ENCODE measurements at places on chromosomes 3 and 15.

GRCh38 chr3:193594946-193595689 lies 2.1 kb downstream of the OPA1 start:
- no peak for DNase-seq

DNA sequence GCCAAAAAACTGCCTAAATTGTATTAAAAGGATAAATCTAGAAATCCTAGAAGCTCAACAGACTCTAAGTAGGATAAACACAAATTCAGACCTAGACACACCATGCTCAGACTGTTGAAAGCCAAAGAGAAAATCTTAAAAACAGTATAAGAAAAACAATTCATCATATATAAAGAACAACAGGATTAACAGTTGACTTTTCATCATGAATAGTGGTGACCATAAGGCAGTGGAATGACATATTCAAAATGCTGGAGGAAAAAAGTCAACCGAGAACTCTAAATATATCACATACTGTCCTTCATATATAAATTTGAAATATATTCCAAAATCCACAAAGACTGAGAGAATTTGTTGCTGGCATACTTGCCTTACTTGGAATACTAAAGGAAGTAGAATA lies 77.3 kb downstream of the CEP152 start:
- no peak for DNase-seq

DNA sequence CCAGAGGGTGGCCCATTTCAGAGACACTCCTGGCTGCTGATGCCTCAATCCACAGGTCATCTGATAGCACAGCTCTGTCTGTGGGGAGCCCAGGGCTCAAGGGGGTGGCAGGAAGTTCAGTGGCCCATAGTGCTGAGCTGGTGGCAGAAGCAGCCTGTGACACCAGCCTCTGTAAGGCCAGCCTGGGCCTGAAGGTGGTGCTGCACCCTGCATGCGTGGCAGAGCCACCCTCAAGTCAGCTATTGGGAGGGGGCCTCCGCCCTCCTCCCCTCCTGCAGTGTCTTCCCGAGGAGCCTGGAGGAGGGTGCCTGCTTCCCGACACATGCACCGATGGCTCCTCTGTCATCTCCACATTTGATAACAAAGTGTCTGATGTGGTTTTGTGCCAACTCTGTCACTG lies 3.0 kb downstream of the PLA1A start:
- DNase-seq: peak; percentile 14

DNA sequence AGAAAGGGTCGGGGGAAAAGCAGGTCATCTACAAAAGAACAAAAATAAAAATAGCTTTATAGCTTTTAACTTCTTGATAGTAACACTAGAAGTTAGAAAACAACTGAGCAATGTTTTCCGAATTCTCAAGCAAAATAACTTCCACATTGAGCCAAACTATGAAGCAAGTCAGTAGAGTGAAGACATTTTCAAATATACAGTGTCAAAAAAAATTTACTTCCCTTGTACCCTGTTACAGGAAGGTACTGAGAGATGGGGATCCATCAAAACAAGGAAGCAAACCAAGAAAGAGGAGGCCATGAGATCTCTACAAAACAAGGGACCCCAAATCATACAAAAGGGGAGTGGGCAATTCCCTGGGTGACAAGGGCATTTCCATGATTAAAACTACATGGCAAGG lies 26.6 kb upstream of the STIMATE start:
- DNase-seq: no peak

GRCh38 chr15:35595656-35596055 lies 49.7 kb upstream of the DPH6 start:
- DNase-seq: no peak

GRCh38 chr3:155248531-155249187 lies 44.8 kb downstream of the STRIT1 start:
- DNase-seq: no peak

- DNase-seq: peak; percentile 73
Observed at GRCh38 chr3:10263646-10264363, 15.5 kb downstream of the TATDN2 start.

DNA sequence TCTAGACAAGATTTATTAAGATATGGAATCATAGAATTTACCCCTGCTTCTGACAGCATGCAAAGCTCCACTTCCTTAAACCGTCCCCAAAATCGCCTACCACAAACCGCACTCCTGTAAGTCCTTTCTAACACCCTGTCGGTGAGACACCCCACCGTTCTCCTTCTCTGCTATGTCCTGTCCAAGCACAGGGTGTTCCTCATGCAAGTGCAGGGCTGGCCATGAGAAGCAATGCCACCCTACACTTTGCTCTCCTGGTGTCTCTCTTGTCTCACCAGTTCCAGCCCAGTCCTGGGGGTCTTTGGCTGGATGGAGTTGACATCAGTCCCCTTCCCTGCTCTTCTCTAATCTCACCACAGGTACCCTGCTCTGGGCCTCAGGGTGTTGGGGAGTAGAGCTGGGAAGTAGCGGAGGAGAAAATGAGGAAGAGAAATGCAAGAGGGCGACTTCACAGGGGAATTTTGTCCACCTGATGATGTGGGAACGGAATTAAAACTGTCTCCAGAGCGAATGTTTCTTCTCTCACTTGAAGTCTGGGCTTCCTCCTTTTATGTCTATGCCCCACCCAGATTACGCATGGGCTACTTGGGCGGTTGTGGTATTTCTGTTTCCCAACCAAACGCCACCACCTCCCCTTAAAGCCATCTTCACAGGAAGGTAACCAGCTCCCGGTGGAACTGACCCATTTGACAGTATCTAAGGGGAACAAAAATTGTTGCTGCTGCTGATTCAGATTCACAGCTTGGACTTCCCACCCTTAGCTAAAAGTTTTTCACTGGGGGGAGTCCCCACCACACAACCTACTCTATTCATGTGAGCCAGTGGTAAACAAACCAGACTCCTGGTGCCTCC lies 49.9 kb downstream of the CASR start:
- DNase-seq: peak; percentile 39

DNA sequence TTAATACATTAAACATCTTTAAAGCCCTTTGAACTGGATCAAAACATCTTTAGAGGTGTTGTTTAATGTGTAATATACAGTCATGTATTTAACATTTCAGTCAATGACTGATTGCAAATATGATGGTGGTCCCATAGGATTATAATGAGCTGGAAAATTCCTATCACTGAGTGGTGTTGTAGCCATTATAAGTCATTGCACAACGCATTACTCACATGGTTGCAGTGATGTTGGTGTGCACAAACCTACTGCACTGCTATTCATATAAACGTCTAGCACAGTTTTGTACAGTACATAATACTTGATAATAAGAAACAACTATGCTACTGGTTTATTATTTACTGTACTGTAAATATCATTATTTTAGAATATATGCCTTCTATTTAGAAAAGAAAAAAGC lies 75.6 kb downstream of the DTWD1 start:
- no peak for DNase-seq

GRCh38 chr3:28718074-28718849 lies 369.6 kb upstream of the AZI2 start:
- DNase-seq: no peak

- no peak for DNase-seq
Observed at GRCh38 chr3:61358364-61358763, 107.1 kb upstream of the FHIT start.

DNA sequence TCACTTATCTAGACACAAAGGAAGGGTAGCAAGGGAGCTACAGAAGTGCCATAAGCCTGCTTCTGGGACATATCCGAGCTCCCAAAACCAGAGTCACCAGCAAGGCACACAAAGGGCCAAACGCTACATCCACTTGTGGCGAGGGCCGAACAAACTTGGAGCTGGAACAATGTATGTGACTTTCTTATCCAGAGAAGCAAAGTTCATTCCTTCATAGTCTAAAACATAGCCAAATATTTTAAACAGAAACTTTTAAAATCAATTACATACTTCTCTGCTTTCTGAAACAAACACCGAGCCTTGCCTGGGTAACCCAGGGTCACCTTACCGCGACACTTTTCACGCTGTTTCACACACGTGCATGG lies 15.9 kb downstream of the ZXDC start:
- no peak for DNase-seq

GRCh38 chr3:184372911-184373310 lies 5.1 kb downstream of the THPO start:
- no peak for DNase-seq

- DNase-seq: no peak
Observed at GRCh38 chr3:171776411-171776810, 33.9 kb downstream of the PLD1 start.

DNA sequence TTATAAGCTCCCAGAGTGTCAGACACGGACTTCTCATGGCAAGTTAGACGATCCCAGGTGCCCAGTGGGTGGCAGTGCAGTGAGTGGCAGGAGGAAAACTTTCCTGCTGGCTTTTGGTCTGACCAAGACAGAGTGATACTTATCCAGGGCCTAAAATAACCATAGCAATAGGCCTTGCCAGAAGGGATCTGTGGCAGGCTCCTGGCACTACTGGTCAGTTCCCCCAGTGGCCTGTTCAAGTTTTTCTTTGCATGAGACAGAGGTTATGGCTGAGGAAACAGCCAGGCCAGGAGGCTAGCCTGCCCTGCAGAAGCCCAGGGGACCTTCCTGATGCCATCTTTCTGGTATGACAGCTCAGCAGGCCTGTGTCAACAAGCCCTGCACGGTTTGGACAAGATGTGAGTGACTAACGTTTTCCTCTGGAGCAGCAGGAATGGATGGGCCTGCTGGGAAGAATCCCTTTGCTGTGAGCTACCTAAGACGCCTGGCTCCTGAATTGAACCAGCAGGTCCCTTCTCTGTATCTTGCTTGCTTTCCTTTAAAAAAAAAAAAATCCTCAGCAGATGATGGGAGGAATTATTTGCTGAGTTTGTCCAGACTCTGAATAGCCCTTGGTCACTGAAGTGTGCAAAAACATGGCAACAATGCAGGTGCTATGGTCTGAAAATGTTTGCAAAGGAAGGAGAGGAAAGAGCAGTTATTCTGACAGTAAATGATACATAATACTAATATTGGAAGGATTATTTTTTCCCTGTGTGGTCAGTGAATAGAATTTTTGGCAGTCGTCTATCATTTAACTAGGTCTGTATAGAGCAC lies 18.0 kb downstream of the SCG5 start:
- DNase-seq: no peak

DNA sequence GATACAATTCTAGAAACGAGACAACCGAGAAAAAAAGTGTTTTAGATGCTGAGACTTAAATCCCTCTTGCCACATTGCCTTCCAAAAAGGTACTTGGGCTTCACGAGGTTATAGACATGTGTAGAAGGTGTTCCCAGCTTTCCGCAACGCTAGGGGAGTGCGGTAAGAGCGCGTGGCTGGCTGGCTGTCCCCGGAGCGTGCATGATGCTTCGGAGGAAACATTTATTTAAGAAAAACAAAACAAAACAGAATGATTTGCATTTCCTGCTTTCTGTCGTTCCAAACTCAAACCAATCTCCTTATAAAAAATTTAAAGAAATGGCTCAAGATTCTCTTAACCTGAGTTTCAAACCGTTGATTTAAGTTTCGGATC lies 841 bp downstream of the SLC6A20 start:
- DNase-seq: no peak

DNA sequence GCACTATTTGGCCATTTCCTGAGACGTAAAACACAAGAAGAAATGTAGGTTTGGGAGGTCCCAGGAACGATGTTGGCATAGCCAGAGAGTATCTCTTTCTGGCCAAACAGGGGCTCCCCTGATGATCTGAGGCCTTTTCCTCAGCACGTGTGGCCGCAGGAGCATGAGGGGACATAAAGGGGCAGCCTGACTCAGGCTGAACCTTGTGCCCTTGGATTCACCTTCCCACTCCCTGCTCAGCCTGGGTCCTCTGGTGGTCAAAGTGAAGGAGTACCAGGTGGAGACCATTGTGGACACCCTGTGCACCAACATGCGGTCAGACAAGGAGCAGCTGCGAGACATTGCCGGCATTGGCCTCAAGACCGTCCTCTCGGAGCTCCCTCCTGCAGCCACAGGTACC lies 10.6 kb downstream of the CAND2 start:
- DNase-seq: no peak

GRCh38 chr3:122257644-122258364 lies 67.2 kb upstream of the CSTA start:
- DNase-seq: no peak

DNA sequence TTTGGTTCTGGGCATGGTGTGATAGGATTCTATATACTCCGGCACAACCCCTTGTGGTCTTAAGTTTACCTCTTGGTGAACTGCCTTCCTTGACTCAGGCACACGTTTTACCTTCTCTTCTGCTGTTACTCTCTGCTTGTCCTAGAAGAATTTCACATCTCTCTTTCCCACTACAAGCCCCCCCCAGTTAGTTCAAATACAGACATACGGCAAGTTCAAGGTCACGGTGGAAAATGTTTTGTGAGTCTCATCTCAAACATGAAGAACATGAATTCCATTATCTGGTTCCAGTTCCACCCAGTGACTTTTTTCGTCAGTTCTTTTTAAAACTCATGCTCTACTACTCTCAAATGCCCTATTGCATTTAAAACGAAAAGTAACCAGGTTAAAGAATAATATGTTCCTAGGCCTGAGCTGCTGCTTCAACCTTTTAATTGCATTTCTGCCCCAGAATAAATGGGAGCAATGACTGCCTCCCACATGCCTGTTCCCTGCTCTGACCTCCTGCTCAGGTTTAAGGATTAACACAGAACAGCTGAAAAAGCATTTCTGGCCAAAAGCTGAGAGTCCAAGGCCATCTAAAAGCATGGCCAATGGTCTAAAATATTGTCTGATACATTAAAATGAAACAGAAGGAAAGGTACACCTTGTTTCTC lies 132.8 kb downstream of the OSBPL10 start:
- DNase-seq: no peak

- no peak for DNase-seq
Observed at GRCh38 chr3:23961066-23961465, 16.0 kb downstream of the NR1D2 start.

DNA sequence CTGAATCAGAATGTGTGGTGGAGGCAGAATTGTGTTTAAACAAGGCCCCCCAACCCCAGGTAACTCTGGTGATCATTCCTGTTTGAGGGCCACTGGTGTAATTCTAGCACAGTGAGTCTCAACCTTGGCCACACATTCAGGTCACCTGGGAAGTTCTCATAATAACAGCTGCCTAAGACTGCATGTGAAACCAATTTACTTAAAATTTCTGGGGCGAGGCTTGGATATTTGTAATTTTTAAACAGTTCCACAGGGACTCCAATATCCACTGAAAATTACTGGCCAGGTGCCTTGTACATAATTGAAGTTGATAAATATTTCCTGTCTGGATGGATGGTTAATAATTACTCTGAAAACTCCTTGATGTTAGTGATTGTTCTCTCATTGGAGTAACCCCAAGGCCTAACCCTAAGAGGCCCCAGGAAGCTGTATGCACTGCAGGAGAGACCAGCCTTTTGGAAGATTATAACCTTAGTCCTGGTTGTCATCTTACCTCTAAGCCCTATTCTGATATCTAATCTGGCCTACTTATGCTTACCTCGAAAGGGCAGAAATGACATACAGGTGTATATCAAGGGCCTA lies 25.7 kb upstream of the EPHB1 start:
- no peak for DNase-seq

DNA sequence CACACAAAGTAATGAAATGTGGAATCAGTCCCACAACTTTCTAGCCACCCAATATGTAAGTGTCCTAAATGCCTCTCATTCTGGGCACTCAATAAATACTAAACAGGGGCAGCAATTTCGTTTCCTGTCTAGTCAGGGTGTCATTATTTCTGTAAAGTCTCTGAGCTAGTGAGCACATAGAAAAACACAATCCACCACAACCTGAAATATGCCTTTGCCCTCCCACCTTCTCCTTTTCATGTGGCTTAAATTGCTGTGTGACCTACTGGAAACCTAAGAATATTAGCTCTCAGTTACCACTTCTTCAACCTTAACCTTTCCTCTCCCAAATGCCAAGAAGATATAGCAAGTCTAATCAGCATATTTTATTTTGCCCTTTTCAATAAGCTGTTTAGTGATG lies 456.3 kb upstream of the KCNMB2 start:
- DNase-seq: no peak

Measured in CD4-positive, alpha-beta T cell treated with Interleukin-10 for 1 hour (primary cell).